ENCODE measurements at places on chromosomes 1 and 21.
A peak's percentile ranks its signal among the peaks of the same experiment; 100 is the strongest.

GRCh38 chr1:20678599-20678998 lies 17.4 kb upstream of the DDOST start:
- DNase-seq, result no peak

DNA sequence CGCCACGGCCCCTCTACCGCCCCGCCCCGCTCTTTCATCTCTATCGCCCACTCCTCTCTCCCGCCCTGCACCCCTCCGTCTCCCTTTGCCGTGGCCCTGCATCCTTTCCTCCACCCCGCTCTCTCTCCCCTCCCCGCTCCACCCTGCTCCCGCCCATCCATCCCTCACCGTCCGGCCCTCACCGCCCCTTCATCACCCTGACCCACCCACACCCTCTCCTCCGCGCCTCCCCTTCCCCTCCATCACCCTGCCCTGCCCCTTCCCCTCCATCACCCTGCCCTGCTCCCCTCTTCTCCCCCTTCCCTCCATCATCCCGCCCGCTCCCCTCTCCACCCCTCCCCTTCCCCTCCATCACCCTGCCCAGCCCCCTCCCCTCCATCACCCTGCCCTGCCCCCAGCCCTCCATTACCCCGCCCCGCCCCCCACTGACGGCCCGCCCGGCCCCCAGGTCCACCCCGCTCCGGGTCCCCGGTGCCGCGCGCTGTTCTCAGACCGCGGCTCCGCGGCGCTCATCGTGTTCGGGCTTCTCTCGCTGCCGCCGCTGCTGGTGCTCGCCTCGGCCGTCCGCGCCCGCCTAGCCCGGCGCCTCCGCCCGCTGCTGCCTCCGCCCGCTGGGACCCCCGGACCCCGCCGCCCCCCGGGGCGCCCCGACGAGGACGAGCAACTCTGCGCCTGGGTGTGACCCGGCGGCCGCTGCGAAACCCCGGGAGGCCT lies 6.2 kb upstream of the ANKRD65 start:
- no peak for DNase-seq

GRCh38 chr1:204902671-204903070 lies 32.0 kb downstream of the NFASC start:
- no peak for DNase-seq

GRCh38 chr1:18712252-18712600 lies 81.6 kb downstream of the PAX7 start:
- no peak for DNase-seq

- DNase-seq, result no peak
Observed at GRCh38 chr1:181392613-181393220, 90.6 kb upstream of the CACNA1E start.

- no peak for DNase-seq
Observed at GRCh38 chr1:40094466-40095110, 2.5 kb downstream of the PPT1 start.

DNA sequence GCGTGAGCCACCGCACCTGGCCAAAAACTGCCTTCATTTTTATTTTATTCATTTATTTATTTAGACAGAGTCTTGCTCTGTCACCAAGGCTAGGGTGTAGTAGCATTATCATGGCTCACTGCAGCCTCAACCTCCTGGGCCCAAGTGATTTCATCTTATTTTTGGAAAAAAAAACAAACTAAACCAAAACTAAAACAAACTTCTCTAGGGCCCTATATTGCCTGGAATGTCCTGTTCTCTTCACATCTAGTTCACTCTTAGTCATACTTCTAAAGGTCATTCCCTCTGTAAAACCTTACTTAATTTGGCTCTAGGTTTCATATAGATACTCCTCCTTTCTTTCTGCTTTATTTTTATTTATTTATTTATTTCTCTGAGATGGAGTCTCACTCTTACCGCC lies 15.6 kb downstream of the RPS27 start:
- DNase-seq, result no peak

DNA sequence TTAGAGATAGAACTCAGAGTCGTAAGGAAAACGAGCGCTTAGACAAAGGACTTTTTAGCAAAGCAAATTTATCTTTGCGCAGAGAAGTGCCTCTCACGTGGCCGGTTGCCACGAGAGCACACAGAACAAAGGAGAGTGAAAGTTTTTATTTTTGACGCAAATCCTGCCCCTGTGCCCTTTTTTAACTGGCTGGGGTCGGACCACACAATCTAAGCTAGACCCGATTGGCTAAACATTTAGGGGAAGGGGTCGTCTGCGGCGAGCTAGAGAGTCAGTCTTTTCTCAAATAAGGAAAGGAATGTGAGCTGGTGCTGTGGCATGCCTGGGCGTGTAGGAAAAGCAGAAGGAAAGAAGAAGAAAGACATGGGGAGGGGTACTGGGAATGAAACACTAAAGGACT lies 2.4 kb downstream of the KRTAP10-2 start:
- DNase-seq, result no peak

DNA sequence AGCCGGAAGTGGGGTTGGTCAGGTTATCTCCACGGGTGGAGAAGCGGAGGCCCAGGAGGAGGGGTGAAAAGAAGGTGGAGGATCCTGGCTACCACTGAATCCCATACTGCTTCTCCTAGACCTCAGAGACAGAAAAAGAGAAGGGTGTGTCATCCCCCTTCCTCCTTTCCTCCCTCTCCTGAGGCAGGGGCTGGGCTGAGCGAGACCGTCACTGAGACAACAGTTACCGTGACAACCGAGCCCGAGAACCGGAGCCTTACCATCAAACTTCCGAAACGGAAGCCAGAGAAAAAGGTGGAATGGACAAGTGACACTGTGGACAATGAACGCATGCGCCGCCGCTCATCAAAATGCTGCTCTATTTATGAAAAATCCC lies 42.1 kb upstream of the NBPF3 start:
- no peak for DNase-seq

DNA sequence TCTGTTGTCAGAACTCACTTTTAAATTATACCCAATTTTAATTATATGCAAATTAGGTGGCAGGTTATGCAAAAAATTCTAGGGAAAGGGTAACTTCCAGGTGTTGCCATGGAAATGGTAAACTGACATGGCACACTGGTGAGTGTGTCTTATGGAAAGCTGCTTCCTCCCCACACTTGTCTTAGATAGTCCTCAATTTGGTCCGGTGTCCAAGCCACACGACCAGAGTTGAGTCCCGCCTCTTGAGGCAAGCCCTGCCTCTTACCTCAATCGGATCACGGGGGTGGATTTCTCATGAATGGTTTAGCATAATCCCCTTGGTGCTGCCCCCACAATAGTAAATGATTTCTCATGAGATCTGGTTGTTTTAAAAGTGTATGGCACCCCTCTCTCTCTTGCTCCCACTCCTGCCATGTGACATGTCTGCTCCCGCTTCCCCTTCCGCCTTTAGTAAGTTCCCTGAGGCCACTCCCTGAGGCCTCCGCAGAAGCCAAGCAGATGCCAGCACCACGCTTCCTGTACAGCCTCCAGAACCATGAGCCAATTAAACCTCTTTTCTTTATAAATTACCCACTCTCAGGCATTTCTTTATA lies 74.9 kb downstream of the MATN1 start:
- no peak for DNase-seq

- DNase-seq, result peak; percentile 50
Observed at GRCh38 chr1:21586846-21587601, 77.8 kb downstream of the ALPL start.

GRCh38 chr21:32064281-32064910 lies 191.6 kb downstream of the HUNK start:
- no peak for DNase-seq

DNA sequence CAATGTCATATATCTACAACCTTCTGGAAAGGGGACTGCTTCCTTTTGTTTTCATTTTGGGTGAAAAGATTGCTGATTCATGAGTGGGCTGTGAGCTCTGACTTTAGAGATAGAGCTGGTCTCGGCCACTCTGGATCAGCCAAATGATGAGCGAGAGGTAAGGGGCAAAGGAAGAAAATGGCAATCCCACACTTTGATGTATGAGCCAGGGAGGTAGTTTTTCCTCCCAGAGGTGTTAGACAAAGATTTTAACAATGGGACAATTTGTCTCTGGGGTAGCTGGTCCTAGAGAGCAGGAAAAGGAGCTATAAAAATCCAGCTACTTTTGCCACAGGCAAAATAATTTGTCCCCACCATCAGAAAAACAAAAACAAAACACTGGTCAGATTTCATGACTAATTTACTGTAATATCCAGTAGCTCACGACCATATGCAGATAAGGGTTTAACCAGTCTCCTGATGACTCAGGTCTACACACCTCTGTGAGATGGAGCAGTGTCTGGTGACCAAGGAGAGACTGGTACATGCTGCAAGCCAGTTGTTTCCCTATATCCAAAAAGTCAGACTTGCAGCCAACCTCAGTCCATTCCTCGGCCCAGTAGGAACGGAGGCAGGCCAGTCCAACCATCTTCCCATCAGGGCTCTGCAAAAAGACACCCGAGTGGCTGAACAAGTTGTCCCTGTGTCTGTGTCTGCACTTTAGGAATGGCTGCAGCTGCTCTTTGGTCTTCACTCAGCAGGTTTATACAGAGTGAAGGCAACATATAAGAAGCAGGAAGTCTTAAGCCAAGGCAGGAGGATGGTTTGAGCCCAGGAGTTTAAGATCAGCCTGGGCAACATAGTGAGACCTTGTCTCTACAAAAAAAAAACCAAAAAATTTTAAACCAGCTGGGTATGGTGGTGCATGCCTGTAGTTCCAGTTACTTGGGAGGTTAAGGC lies 29.2 kb downstream of the DNASE2B start:
- no peak for DNase-seq

- DNase-seq, result no peak
Observed at GRCh38 chr1:208724079-208724478, 479.9 kb upstream of the PLXNA2 start.

DNA sequence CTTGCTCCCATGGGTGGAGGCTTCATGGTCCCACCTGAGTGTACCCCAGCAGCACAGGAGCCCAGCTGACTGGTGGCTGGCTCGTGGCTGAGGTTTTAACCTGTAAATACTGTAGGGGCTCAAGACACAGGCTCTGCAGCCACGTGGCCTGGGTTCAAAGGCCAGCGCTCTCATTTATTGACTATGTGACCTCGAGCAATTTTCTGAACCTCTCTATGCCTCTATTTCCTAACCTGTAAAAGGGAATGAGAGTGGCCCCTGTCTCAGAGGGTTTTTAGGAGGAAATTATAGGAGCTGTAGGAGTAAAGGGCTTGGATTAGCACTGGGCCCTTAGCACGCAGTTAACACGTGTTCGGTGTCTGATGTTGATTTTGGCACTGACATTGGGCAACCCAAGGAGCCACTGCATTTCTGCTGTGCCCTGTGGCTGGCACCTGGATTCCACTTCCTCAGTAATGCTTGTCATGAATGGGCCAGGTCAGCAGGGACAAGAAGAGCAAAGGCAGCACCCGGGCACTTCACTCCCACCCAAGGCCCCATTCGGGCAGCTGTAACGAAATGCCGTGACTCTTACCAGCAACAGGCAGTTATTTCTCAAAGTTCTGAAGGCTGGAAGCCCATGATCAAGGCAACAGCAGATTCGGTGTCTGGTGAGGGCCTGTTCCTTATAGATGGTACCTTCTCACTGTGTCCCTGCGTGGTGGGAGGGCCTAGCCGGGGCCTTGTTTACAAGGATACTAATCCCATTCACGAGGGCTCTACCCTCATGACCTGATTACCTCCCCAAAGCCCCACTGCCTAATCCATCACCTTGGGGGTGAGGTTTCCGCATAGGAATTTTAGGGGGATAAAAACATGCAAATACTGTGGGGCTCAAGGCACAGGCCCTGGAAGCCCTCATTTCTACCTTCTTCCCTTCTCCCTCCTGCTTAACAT lies 25.2 kb downstream of the ARHGEF10L start:
- DNase-seq, result no peak

DNA sequence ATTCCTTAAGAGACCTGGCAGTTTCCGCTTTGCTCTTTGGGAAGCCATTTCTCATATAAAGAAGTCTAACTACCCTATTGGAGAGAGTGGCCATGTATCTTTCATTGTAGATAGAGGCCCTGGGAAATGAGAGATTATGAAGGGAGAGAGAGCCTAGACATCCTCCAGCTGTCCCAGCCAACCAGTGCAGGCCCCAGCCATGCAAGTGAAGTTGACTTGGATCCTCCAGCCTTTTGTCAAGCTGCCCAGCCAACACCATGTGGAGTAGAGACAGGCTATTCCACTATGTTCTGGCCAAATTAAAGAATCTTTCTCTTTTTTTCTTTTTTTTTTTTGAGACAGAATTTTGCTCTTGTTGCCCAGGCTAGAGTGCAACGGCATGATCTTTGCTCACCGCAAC lies 7.1 kb upstream of the ANP32E start:
- no peak for DNase-seq
